ENCODE measurements at places on chromosomes 1 and 21.

DNA sequence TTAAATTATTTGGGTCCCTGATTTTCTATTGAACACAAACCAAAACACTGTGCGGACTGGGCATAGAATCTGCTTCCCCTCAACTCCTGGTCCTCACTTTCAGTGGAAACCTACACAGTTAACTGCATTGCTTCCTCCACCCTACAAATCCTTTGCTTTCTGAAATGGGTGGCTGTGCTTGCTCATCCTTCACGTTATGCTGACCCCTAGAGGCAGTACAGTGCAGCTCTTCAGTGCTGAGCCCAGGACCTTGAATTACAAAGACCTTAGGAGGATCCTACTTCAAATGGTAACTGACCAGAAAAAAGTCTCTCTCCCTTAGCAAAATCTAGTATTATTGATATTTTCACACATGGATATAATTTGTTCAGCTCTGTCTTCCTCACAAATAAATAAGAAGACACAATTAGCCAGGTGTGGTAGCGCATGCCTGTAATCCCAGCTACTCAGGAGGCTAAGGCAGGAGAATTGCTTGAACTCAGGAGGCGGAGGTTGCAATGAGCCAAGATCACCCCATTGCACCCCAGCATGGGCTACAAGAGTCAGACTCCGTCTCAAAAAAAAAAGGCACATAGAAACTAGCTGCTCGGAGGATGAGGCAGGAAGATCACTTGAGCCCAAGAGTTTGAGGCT is 63.4 kb upstream of the L1TD1 start:
- peak; percentile 60 for DNase-seq

DNA sequence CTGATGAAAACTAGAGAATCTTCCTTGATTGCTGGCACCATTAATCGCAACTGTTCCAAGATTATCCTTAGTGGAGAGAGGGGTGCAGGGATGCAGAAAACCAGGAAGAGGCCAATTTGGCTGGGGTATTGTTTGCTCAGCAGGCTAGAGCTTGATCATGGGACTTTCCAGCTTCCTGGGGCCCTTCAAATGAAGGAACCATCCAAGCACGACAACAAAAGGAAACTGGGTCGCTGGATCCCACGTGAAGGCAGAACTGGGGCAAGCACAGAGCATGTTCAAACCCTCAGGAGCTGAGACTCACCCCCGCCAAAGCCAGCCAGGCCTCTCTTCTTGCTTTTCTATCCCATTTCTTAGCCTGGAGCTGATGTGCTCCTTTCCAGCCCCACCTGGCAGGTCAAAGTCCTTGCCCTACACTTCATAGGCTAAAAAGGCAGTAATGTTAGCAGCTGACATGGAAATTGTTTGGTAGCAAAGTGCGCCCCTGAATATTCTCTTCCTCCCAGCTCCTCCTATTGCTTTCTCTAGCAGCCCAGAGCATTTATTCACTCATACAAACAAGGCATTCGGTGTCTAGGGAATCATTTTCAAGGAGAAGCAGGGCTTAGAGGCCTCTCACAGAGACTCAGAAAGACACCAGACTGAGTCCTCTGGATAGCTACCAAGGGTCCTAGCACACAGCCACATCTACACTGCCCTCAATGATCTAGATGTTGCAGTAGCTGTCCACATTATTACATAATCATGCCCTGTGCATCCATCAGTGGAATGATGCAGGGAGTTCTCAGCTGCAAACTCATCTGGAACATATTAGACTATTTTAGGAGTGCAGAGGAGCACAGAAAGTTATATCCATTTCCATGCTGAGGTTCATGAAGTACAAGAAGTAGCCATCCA is 11.5 kb downstream of the KCNA2 start:
- no peak for DNase-seq

DNA sequence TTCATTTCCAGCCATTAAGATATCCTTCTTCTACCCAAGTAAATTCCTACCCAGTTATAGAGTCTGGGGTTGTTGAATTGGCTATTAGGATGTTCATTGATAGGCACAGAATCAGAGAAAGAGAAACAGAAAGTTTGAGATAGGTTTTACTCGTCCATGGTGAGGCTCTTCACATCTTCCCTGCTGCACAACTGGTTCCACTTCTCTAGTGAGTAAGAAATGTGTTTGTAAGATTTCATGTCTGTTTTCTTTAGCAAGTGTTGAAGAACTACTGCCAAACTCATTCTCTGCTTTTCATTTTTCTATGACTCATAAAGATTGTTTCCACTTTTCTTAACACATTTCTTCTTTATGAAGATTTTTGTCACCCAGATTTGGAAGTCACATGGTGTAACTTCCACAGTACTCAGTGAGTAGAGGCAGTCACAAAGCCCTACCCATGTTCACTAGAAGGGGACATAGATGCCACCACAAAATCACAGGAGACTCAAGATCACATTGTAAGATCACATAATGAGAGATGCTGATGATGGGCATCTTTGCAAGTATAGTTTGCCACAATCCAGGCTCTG is 152.3 kb downstream of the SNX7 start:
- DNase-seq, result no peak

DNA sequence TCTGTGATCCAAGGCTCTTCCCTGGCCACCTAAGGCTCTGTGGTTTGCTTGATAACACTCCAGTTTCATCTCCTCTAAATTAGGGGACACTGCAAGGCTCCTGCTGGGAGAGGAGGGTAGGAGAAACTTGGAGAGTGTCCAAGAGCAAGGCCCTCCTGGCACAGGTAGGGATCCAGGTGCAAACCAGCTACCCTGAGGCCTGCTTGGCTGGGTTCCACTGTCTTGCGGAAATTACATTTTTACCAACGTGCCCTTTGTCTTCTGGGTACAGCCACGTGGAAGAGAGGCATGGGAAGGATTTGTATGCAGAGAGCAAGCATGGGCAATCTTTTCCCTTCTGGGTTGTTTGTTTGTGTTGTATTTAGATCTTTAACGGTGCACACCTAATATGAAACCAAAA is 132.5 kb downstream of the PRDM2 start:
- DNase-seq, result no peak

Measured in iPS DF 19.7 (cell line).